ENCODE measurements at places on chromosomes 16 and 17.

DNA sequence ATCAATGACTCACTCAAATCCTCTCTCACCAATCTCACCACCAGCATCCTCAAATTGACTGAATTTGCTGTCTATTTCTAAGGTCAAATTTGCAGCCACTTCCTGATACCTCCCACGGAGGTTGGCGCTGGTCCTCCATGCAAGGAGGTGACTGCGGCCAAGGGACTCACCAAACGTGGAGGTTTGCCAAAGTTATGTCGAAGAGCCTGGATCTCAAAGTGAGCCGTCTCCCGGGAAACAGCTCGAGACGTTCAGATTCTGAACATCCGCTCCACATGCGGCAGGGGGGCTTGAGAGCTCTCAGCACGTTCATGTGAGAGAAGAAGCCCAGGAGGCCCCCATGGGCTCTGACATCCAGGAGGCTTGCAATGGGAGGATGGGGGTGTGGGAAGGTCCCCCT lies 22.6 kb downstream of the LGALS3BP start:
- no peak for DNase-seq

- DNase-seq = no peak
These were observed 107.4 kb upstream of the ANKFN1 start for GRCh38 chr17:56045872-56046271.

DNA sequence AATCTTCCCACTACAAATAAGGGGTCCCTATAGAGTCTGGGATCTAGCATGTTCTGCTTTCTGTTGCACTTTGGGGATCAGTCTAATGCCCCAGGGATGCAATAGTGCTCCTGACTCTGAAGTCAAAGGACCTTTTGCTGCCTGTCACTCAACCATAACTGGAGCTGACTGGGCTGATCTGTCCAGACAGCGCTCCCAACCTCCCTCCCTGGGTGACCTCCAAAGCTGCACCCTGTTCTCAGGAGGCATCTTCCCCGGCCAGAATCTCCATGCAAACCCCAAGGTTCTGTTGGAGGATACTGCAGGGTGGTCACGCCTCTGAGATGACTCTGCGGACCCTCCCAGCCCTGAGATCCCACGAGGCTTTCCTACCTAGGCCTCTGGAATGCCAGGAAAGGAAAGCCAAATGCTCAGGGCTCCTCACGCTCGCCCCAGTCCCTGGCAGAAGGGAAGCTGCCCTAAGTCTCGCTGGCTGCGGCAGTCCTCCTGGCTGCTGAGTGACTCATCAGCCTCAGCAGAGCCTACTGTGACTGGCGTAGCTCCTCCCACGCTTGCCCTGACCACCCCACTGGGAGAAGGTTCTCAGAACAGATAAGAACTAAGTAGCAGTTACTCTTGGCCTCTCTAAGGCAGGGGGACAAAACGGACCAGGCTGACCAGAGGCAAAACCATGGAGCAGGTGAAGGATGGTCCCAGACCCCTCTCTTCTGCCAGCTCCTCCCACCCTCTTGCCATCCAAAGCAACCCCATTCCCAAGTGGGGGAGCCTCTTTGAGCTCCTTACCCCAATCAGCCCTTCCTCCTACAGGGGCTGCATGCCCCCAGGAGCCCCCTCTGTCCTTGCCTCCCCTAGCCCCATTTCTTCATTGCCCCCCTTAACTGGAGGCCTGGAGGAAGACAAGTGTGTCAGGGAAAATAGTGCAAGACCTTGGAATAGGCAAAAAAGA lies 124.1 kb upstream of the TNRC6C start:
- DNase-seq = peak; percentile 68

DNA sequence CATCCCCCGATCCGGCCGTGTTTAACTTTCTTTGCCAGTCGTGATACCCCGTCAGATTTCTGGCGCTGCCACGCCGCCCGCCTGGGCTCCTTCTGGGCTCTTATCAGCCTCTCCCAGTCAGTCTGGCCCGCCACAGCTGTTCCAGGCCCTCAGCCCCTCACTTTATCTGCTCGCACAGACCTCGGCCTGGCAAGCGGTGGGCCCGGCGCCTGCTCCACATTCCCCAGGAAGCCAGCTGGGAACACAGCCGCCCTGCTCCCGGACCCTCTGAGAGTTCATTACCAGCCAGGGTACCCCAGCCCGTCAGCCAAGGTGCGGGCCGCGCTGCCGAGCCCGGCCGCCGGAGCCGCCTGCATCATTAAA lies 157.5 kb downstream of the ZNF423 start:
- DNase-seq = no peak

DNA sequence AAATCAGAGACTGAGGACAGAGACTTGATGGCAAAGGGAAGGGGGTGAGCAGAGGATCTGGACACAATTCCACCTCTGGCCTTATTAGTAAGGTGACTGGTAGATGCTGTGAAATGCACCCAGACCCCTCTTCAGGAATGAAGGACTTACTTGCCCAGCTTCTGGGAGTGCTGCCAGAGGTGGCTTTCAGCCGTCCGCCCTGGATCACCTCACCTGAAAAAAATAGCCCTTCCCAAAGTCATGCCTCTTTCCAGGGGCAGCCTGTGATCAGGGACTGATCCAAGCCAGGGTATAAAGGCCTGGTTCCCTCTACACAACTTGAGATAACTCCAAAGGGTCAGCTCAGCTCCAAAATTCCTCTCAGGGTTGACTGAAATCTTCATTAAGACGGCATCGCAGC lies 20.4 kb upstream of the TMEM220 start:
- no peak for DNase-seq

- DNase-seq = no peak
These were observed 22.9 kb downstream of the ANKRD40 start for GRCh38 chr17:50684612-50685333.

GRCh38 chr17:58184308-58184985 lies 8.1 kb upstream of the EPX start:
- DNase-seq = no peak

DNA sequence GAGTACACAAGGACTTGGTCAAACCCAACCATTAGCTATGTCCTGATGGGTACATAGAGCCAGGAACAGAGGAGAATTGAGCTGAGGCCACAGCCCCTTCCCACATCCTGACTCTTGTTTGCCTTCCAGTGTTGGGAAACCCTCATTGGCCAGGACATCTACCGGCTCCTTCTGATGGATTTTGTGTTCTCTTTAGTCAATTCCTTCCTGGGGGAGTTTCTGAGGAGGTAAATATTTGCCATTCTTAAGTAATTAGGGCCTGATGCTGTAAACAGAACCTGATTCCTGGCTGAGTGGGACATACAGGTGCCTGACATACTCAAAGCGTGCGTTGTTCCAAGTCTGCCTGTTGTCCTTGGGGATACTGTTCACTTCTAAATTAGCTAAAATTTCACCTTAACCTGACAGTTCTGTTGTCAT lies 42.6 kb downstream of the GDE1 start:
- no peak for DNase-seq

- peak; percentile 42 for DNase-seq
These were observed 3.4 kb downstream of the MYO18A start for GRCh38 chr17:29176558-29177351.

DNA sequence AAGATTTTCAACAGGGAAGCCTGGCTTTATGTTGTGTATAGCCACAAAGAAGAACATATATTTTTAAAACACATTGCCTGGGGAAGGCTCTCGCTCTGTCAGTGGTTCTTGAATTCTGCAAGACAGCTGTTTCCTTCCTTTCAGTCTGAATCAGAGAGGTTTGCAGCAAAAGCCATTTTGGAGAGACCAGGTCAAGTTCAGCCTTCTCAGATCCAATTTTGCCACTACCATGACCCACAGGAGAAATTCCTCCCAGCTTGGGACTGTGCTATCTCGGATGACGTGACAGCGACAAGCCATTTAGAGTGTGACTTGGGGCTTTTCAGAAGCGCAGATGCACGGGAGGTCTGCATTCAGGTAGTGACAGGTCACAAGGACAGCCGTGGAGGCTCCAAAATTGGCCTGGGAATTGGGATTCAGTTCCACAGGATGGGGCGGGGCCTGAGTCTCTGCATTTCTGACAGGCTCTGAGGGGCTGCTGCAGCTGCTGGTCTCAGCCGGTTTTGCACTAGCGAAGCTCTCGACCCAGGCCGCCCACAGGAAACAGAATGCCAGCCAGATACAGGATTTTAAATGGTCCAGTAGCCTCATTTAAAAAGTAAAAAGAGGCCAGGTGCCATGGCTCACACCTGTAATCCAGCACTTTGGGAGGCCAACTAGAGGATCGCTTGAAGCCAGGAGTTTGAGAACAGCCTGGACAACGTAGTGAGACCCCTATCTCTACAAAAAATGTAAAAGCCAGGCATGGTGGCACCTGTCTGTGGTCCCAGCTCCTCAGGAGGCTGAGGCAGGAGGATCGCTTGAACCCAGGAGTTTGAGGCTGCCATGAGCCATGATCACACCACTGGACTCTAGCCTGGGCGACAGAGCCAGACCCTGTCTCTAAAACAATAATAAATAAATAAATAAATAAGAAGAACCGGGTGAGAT lies 196.6 kb upstream of the CIBAR2 start:
- no peak for DNase-seq

DNA sequence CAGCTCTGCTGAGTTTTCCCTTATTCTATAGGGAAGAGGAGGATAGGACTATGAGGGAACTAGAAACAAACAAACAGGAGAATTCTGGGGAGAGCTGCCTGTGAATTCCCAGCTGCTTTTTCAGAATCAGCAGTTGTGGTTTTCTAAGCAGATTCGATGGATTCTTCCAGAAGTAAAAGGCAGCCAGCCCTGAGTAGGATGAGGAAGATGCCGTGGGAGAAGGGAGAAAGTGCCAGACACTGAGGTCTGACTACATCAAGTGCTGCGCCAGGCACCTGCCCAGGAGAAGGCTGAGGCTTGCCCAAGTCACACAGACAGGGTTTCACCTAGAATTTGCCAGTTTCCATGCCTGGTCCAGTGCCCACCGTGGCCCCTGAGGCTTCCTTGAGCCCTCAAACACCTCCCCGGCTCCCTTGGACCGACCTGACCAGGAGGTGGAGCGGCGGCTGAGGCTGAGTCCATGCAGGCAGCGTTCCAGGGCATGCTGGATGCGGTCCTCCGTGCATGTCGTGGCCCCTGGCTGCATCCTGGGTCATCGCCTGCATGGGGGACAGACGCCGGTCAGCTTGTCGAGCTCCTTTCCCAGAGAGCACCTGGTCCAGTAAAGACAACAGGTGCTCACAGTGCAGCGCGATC lies 43.6 kb upstream of the PIK3R6 start:
- no peak for DNase-seq

DNA sequence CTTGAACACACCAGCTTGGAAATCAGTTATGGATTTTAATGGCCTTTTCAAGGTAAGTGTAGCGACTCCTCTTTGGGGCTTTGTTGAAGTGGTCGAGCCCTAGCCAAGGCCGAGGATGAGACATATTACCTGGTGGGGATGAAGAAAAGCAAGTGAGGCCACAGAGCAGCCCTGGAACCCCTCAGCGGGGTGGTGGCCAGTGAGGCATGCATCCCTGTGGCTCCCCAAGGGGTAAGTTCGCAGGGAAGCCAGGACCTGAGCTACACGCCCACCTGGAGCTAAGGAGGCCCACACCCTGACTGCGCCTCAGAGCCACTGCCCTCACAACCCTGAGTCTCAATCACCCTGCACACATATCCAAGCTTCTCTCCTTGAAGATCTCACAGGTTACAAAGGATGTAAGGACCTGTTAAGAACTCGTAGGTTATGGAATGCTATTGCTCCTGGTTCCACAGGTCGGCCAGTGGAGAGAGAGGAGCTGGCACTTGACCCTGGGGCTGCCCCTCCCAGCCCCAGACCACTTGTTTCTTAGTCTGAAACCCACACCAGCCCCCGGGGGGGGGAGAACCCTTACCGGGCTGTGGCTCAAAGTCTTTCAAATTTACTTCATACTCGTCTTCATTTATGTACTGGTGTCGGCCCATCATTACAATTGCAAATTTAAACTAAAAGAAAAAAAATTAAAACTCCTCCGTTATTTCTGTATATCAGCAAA lies 12.0 kb downstream of the LITAFD start:
- DNase-seq = no peak

GRCh38 chr17:8753976-8754440 lies 4.3 kb downstream of the SPDYE4 start:
- no peak for DNase-seq

DNA sequence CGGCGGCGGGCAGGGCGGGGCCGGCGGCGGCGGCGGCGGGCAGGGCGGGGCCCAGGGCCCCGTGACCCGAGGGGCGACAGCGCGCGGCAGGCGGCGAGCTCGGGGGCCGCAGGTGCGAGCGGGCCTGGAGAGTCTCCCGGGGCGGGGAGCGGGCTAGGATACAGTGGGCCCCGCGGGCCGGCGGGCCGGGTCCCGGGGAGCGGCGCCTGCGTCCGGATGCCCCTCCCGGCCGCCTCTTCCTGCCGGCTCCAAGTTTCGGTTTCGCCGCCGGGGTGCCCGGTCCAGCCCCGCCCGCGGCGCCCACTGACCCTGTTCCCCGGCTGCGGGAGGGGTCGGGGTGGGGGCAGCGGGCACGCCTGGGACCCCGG lies at the start of gene RNF213:
RNF213 (plus strand) TSS at position 62 of the 368 bp plus-strand sequence. CDS start 2,830 bp downstream, outside the sequence.
- DNase-seq = peak; percentile 65

DNA sequence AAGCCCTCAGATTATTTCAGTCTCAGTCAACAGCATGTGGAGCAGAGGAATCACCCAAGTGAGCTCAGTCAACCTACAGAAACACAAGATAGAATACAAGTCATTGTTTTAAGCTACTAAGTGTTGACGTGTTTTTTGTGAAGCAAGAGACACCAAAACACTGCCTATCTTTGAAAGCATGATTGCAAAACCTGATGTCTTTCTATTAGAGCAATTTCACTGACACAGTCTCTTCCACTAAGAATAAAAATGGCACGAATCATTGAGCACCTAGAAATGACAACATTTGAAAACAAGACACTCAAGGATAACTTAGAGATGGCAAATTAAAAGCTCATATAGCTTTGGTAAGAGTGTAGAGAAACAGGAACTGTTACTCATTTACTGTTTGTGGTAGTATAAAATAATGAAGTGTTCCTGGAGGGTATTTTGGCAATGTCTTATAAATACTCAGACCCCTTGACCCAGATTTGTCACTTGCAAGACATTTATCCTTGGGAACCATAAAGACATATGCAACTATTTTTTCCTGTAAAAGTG lies 407.1 kb upstream of the XYLT1 start:
- DNase-seq = no peak

DNA sequence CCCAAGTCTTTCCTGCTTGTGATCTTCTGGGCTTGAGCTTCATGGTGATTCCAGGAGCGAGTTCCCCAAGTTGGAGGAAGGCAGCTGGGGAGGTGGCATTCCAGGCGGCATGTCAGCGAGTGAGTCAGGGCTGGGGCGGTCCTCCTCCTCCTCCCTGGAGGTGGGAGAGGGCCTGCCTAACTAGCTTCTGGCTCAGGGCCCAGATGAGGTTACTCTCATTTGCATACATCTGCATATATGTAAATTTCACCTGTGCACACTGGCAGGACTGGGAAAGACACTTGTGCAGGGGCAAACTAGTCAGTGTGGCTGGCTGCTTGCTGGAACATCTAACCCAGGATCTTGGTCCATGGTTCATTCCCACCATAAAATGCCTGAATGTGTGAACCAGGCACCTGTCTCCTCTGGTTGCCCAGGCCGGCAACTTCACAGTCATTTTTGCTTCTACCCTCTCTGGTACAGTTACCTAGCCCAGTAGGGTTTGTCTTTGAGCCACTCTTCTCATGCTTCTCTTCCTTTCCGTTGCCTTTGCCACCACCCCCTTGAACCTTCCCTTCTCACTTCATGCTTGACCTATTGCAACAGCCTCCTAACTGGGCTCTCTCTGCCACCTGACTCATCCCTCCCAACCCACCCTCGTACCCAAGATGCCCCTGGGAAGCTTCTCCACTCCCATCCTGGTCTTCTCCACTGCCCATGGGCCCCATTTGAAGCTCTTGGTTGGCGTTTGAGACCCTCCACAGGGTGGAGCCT lies 9.6 kb upstream of the DLX4 start:
- DNase-seq = no peak

All from CD4-positive, alpha-beta T cell treated with Interleukin-4 for 1 hour (primary cell).